Ureter (tissue), 1 donor: ENCODE measurements at places on chromosomes 2 and 18.

- DNase-seq: no peak
Observed at GRCh38 chr2:200762127-200762526, 49.6 kb upstream of the BZW1 start.

- DNase-seq: no peak
Observed at GRCh38 chr2:238576674-238577073, 149.9 kb downstream of the ASB1 start.

- DNase-seq: no peak
Observed at GRCh38 chr2:21328177-21328576, 204.4 kb downstream of the TDRD15 start.

DNA sequence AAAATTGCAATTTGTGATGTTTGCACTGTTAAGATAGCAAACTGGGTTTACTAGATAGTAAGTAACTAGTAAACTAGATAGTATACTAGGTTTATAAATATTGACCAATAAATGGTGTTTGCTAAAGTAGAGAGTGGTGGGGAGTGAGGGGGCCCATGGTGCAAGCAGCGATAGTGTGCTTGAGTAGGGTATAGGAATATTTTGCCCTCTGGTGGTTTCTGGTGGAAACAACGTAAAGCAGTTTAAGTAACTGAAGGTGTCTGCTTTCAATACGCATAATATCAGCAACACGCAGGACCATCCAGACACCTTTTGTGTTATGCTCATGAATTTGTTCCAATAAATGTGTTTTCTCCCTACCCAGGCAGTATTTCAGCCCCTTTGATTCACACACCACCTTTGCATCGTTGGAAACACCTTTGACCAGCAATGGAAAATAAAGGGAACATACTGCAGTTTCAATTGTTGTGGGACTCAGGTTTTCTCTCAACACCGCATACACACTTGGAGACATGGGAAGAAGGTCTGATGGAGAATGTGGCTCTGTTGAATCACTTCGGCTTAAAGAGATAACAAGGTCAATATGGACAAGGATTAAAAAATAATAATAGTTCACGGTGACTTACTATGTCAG is 16.7 kb upstream of the STAT1 start:
- no peak for DNase-seq

GRCh38 chr2:109129356-109129920 is 433 bp downstream of the SH3RF3 start:
- peak; percentile 43 for DNase-seq

DNA sequence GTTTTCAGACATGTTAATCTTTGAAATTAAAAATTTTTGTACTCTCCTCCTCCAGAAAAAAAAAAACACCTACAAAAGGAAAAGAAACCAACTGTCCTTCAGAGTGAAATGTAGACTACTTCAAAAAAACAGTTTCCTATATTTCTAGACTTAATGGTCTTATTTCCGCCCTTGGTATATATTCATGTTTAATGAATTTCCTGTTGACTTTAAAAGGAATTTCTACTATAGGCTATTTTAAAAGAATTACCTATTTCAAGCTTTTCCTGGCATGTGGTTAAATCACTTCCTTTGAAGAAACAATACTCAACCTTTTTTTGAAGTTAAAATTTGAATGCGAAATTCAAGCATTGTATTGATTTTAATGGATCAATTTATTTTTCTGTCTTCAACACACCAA is 29.2 kb downstream of the GULP1 start:
- DNase-seq: no peak

- DNase-seq: no peak
Observed at GRCh38 chr2:15756011-15756550, 164.4 kb downstream of the DDX1 start.

- DNase-seq: no peak
Observed at GRCh38 chr18:28961669-28962228, 784.8 kb upstream of the CDH2 start.

GRCh38 chr18:9135081-9135911 is 1.3 kb upstream of the ANKRD12 start:
- DNase-seq: no peak

DNA sequence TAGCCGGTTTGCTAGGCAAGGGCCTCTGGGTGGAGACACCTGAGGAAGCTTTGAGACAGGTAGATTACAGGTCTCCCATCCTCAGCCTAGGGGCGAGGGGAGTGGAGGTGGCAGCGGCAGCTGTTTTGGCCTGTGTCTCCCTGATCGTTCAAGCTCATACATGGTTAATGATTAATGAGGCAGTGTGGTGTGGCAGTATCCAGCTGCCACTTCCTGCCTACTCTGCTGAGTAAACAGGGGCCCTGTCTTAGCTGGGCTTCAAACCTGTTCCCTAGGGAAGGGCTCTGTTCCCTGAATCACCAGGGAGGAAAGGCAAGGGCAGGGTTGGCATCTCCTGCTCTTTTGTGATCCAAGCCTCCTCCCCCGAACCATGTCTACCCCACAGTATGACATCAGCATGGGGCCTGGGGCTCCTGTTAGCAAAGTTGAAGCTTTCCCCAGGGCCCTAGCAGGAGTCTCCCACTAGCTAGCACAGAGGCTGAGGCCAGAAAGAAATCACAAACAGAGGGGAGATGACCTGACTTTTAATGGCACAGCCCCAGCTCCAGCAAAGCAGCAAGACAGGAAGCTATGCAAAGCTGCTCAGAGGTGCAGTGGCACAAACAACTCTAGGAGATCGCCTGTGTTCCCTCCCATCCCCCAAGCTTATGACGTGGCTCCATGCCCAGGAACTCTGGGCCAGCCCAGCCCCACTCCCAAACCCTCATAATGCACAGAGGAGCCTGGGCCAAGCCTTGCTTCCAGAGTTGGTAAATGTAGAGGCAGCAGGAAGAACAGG is 3.7 kb upstream of the TUBA4B start:
- DNase-seq: peak; percentile 90

DNA sequence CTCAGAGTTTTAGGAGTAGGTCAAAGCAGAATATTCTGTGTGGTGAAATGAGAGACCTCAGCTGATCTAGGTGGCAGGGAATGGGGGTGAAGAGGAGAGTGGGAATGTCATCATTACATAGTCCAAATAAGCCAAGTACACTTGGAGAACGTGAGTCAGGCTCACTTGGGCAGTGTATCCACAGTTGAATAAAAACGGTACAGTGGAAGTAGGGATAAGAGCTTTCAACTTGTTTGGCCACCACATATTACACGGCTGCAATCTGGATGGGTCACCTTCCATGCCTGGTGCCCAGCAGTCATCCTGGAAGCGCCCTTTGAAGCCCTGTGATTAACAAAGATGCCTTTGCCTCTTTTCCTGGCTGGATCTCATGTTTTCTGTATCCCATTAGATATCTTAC is 28.6 kb downstream of the MIB1 start:
- no peak for DNase-seq

- no peak for DNase-seq
Observed at GRCh38 chr2:218648088-218648786, 11.2 kb downstream of the ZNF142 start.

DNA sequence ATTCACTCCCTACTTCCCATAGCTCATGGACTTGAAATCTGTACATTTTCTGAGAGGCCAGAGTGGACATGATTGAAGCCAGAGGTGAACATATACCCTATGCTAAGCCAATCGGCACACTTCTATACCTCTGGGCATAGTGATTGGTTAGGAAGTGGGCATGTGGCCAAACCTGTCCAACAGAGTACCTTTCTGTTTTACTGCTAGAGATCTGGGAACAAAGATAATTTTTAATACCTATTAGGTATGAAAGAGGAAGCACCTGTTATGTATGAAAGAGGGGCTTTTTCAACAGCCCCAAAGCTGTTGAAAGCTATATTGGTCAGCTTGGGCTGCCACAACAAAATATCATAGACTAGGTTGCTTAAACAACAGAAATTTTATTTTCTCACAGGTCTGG is 27.7 kb downstream of the METTL8 start:
- no peak for DNase-seq

GRCh38 chr2:43273529-43273928 is 47.1 kb upstream of the ZFP36L2 start:
- no peak for DNase-seq

DNA sequence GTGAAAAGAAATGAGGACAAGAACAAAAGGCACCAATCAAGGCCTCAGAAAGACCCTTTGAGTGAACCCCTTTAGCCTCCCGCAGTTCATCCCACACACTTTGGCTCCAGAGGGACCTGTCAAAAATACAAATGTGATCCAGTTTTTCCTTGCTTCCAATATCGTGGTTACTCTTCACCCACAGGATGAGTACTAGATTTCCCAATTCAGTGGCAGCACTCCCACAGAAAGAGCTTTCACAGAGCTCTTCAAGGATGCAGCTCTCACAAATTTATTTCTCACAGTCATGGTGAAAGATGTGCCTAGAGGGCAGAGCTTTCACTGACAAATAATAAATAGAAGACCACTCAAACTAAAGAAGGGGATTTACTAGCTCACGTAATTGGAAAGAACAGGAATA is 3.0 kb upstream of the GFPT1 start:
- DNase-seq: no peak

- no peak for DNase-seq
Observed at GRCh38 chr2:97967216-97967592, 28.5 kb downstream of the TMEM131 start.

DNA sequence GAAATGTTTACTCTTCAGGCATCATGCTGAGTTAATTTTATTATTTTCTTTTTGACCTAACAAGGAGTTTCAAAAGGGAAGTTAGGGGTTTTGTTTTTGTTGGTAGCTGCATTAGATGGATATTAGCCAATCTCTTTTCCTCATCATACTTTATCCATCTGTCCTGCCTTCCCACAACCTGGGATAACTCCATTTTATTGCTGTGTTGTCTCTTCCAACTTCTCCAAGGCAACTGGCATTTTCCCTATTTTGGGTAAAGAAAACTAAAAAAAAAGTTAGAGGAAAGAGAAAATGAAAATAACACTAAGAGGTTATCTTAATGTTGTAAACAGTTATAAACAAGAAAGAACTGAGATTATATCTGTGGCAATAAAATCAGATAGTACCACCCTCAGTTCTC is 147.0 kb downstream of the PID1 start:
- DNase-seq: no peak

- no peak for DNase-seq
Observed at GRCh38 chr2:101808006-101808562, 110.6 kb downstream of the MAP4K4 start.

GRCh38 chr2:68250196-68250595 is 2.1 kb downstream of the PPP3R1 start:
- no peak for DNase-seq

DNA sequence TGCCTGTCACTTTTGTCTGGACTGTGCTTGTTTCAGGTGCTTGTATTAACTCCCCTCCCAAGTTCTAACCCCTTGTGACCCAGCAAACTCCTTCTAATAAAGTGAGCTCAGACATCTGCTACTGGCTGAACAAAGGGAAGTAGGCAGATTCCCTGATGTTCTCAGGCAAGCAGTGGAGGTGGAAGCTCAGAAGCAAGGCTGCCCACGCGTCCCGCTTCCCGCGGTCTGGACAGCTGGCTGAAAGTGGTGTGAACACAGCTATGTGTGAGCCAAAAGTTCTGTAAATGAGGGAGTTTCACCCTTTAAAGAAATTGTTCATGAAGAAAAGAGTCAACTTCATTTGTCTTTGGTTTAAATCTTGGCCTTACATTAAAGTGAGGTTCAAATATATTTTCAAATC is 40.0 kb downstream of the NAPG start:
- DNase-seq: no peak

DNA sequence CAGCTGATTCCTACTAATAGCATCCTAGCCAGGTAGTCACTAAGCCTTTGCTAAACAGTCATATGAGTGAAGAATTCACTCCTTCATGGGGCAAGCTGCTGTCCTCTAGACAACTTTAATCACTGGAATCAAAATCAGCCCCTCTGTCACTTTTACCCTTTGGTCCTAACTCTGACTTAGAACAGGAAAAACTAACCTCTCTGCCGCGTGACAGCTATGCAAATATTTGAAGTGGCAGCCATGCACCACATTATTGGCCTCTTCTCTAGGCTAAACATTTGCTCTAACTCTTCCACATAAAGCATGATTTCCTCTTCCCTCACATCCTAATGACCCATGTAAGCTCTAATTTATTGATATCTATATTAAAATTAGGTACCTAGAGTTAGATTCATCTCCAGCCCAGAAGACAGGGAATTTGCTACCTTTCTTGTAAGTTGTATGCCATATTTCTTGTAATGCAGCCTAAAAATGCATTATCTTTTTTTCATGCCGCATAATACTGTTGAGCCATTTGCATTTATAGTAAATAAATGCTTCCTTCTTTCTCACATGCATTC is 12.8 kb upstream of the ONECUT2 start:
- DNase-seq: no peak
